ENCODE measurements at places on chromosomes 6 and 20. TPM values are rescaled to one million over a fixed set of nuclear protein-coding genes. Genes with fewer than 3 reads are reported as not detected.
A peak's percentile ranks its signal among the peaks of the same experiment; 100 is the strongest.

GRCh38 chr6:13479971-13480434, 7.4 kb downstream of the GFOD1 start:
- H3K36me3 ChIP-seq, result no peaks in the 10 kb centered on the region
- no peaks in the 10 kb centered on the region for H3K4me1 ChIP-seq
- H3K27ac ChIP-seq, result no peak overlapping the region
- no peak overlapping the region for H3K4me3 ChIP-seq
- no peaks in the 10 kb centered on the region for H3K27me3 ChIP-seq
- DNase-seq, result no peak

GRCh38 chr6:137729866-137730629, 137.0 kb upstream of the TNFAIP3 start:
- DNase-seq, result no peak
- H3K27ac ChIP-seq, result no peak overlapping the region
- H3K36me3 ChIP-seq, result no peaks in the 10 kb centered on the region

Gene KCNK5
- total RNA-seq, result 26.9 TPM

DNA sequence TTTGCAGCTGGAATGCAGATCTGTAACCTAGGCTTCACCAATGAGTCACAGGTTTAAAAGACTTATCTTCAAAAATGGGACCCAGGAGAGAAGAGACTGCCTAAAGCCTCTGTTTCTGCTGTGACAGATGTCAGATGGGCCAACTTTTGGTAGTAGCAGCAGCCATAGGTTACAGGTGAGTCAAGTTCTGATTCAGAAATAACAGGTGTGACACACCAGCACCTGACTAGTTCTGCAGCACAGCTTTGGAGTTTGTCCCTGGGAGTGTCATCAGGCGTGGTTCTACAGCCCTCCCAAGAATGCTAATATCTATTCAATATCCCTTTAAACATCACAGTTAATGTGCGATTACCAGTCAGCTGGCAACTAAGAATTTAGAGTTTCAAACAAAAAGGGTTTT, 121.9 kb upstream of the BTN3A2 start:
- peaks cover 7% of the 10 kb centered on the region for H3K4me1 ChIP-seq
- DNase-seq, result peak; percentile 78
- H3K27ac ChIP-seq, result peak overlapping the region; percentile 77
- H3K4me3 ChIP-seq, result no peak overlapping the region
- H3K27me3 ChIP-seq, result no peaks in the 10 kb centered on the region

DNA sequence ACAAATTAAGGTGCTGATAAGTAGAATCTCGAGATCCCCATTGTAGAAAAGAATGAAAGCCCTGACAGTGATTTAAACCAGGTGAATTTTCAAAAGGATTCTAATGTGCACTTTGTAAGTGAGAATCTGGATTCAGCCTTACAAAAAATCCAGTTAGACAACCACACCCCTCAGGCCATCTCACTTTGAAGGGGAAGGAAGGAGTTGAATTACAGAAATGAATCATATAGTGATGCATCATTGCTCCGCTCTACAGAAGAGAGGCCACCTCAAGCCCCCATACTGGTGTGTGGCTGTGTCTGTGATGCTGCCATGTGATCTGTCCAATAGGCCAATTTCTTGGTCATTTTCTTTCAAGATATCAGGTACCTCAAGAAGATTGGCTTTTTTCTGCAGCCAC, 85.5 kb upstream of the NT5E start:
- no peak for DNase-seq
- H3K27me3 ChIP-seq, result no peaks in the 10 kb centered on the region
- no peak overlapping the region for H3K4me3 ChIP-seq
- H3K4me1 ChIP-seq, result no peaks in the 10 kb centered on the region
- no peak overlapping the region for H3K27ac ChIP-seq
- no peaks in the 10 kb centered on the region for H3K36me3 ChIP-seq

DNA sequence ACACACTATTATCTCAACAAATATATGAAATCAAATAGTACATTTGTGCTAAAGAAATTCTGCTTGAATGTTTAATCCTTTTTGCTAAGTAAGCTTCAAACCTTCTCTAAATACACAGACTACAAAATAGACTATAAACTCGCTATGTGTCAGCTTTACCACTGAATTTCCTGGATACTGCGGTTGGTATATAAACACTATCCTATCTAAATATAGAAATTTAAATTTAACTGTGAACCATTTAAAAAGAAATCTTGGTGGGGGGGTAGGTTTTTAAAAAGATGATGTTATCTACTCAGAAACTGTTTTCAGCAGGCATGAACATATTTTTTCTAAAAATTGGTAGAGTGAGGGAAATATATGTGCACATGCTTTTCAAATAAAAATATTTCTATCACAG, 306.5 kb upstream of the RUNX2 start:
- no peaks in the 10 kb centered on the region for H3K36me3 ChIP-seq
- H3K27ac ChIP-seq, result no peak overlapping the region
- no peak overlapping the region for H3K4me3 ChIP-seq
- DNase-seq, result no peak
- H3K27me3 ChIP-seq, result no peaks in the 10 kb centered on the region

DNA sequence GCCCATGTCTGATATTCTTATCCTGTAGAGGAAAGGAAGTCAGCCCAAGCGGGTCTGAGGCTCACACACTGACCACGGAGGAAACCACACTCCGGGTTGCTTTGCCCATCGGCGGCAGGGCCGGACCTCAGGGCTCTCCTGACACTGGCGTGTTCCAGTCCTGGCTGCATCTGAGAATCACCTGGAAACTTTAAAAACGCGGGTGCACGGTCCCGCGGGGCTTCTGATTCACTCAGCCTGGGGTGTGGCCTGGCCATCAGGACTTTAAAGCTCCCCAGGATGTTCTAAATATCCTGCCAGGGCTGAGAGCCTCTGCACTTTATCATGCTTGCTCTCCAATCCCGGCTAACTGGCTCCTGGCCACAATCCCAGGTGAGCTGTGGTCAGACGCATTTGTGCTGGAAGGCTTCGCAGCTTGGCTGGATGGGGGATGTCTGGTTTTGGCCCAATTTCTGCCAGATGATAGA, 47.7 kb upstream of the DACT2 start:
- no peaks in the 10 kb centered on the region for H3K27me3 ChIP-seq
- H3K4me3 ChIP-seq, result no peak overlapping the region
- H3K27ac ChIP-seq, result no peak overlapping the region

GRCh38 chr6:64672131-64672530, 1034.9 kb downstream of the EYS start:
- H3K36me3 ChIP-seq, result no peaks in the 10 kb centered on the region
- H3K4me1 ChIP-seq, result no peaks in the 10 kb centered on the region
- H3K27ac ChIP-seq, result no peak overlapping the region

Gene APCDD1L
- total RNA-seq, result 0.32 TPM

DNA sequence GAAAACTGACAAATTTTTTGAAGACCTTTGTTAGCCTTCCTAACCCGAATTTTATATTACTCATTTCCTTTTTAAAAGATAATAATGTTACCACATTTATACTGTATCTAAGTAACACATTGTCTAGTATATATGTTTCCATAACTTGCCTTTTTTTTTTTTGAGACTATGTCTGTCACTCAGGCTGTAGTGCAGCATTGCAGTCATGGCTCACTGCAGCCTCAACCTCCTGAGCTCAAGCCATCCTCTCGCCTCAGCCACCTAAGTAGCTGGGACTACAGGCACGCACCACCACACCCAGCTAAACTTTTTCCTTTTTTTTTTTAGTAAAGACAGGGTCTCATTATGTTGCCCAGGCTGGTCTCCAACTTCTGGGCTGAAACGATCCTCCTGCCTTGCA, 18.6 kb downstream of the ZNFX1 start:
- H3K27me3 ChIP-seq, result no peaks in the 10 kb centered on the region
- H3K4me3 ChIP-seq, result no peak overlapping the region
- H3K27ac ChIP-seq, result no peak overlapping the region
- no peak for DNase-seq
- peaks cover 20% of the 10 kb centered on the region for H3K36me3 ChIP-seq
- no peaks in the 10 kb centered on the region for H3K4me1 ChIP-seq

DNA sequence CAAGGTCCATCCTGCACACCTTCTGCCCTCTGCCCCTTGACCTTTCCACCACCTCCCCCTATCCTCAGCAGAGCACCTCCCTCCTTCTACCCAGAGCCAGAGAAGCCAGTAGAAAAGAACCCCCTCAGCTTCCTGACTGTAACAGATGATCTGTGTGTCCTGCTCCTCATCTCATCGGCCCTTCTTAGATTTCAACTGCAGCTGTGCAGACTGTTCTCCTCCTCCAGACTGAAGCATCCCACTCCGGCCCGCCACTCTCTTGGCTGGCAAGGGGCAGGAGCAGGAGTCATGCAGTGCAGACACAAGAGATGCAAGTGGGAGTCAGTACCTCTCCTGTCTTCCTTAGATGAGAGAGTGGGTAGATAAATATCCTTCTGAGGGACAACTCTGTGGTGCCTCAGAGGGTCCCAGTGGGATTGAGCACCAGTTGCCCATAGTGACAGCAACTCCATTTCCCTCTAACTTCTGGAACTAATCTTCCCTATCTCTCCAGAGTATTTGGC, 163.5 kb upstream of the MLN start:
- H3K4me3 ChIP-seq, result no peak overlapping the region
- no peak overlapping the region for H3K27ac ChIP-seq
- DNase-seq, result no peak
- no peaks in the 10 kb centered on the region for H3K4me1 ChIP-seq

DNA sequence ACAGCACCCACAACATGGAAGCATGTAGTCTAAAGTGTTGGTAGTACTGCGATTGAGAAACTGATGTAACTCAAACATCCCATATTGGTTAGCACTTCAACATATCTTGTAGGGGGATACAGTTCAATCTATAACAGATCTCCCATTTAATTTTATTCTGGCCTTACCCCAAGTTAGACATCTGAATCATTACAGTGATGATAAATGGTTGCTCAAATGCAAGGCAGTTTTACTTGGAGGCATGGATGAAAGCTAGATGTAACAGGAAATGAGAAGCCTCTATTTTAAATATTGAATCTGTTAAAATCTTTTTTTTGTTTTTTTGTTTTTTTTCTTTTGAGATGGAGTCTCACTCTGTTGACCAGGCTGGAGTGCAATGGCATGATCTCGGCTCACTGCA, 44.2 kb upstream of the FAM50B start:
- no peaks in the 10 kb centered on the region for H3K36me3 ChIP-seq
- H3K4me1 ChIP-seq, result no peaks in the 10 kb centered on the region
- H3K4me3 ChIP-seq, result no peak overlapping the region
- no peaks in the 10 kb centered on the region for H3K27me3 ChIP-seq
- no peak for DNase-seq

Gene PI16
- 1.2 TPM for total RNA-seq

- H3K4me1 ChIP-seq, result no peaks in the 10 kb centered on the region
- no peak overlapping the region for H3K4me3 ChIP-seq
These were observed 66.7 kb upstream of the BMP2 start for GRCh38 chr20:6700563-6701329.

Gene SLC26A8
- total RNA-seq, result 0.27 TPM

DNA sequence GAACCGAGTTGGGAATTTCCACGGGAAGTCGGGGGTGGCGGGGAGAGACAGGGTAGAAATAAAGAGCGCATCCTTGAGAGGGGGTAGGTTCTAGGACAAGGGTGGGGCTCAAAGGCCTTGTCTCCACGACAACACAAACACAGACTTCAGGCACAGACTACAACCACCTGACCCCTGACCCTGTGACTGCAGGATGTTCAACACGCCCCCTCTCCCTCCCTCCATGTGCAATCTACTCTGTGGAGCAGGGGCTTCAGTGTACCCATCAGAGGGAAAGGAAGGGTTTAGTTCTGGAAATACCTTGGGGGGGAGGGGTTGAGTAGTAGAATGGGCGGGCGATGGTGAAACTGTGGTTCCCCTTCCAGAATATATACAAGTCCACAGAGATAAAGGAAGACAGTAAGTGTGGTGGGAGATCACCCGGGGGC, 651 bp upstream of the TAPBP start:
- H3K36me3 ChIP-seq, result no peaks in the 10 kb centered on the region
- H3K4me3 ChIP-seq, result peak overlapping the region; percentile 79
- H3K4me1 ChIP-seq, result peaks cover 23% of the 10 kb centered on the region
- peak; percentile 81 for DNase-seq
- peak overlapping the region; percentile 100 for H3K27ac ChIP-seq
- H3K27me3 ChIP-seq, result no peaks in the 10 kb centered on the region

DNA sequence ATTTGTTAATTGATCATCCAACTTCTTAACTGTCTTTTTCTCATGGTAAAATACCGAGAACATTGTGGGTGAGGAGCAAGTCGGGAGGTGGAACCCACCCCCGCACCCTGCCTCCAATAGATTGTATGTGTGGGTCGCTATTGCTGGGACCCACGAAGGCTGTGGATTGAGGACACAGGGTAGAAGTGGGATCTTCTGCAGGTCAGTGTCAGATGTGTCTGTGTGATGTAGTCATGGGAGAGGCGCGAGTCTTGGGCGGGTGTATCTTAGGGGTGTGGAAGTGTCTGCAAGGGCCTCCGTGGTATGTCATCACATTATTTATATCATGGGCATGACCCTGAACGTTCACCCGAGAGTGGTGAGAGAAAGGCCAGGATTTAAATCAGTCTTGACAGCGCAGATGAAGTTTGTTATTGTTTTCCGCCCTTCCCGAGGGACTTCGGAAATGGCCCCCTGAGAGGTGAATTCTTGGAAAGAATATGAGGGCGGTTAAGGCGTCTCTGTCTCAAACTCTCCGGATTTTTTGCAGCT, 472 bp upstream of the PAQR8 start:
- H3K27me3 ChIP-seq, result no peaks in the 10 kb centered on the region
- DNase-seq, result peak; percentile 37
- peaks cover 4% of the 10 kb centered on the region for H3K4me1 ChIP-seq
- H3K36me3 ChIP-seq, result no peaks in the 10 kb centered on the region
- H3K27ac ChIP-seq, result peak overlapping the region; percentile 73

Gene CALHM5
- 0.20 TPM for total RNA-seq

GRCh38 chr20:35698298-35699126, 640 bp downstream of the NFS1 start:
- peak; percentile 43 for DNase-seq
- H3K36me3 ChIP-seq, result no peaks in the 10 kb centered on the region
- H3K27me3 ChIP-seq, result no peaks in the 10 kb centered on the region
- no peaks in the 10 kb centered on the region for H3K4me1 ChIP-seq

DNA sequence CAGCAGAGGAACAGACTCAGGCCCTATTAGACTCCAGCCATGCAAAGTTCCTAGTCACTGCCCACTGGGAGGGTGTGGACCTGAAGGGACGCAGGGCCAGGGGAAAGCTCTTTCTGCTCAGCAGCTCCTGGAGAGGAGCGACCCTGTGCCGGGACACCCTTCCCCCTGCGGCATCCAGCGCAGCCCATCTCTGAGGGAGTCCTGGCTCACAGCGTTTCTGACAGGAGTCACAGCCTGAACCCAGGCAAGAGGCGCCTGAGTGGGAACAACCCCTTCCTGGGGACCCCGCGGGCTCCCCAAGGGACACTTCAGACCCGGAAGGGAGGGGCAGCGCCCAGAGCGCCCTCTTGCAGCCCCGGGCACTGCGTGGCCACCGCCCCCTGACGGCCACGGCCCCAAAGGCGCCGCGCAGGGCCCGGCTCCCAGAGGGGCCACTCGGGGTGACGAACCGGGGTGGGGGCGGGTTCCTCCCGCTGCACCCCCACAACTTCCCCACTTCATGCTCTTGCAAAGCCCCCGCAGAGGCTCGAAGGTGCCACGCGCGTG, 862 bp downstream of the UCKL1 start:
- no peaks in the 10 kb centered on the region for H3K36me3 ChIP-seq
- peaks cover 28% of the 10 kb centered on the region for H3K4me1 ChIP-seq
- no peak for DNase-seq
- H3K27ac ChIP-seq, result peak overlapping the region; percentile 84
- H3K27me3 ChIP-seq, result no peaks in the 10 kb centered on the region

GRCh38 chr20:46551522-46552381, 1.3 kb upstream of the OCSTAMP start:
- no peak for DNase-seq
- no peaks in the 10 kb centered on the region for H3K27me3 ChIP-seq
- H3K4me3 ChIP-seq, result no peak overlapping the region
